ENCODE measurements at places on chromosomes 1 and 21. TPM values are rescaled to one million over a fixed set of nuclear protein-coding genes. Genes with fewer than 3 reads are reported as not detected.

The IGSF3 gene
- 0.50 TPM for total RNA-seq

The TRIM46 gene
- 0.18 TPM for total RNA-seq

The AGT gene
- 8.4 TPM for total RNA-seq

GRCh38 chr1:101588677-101589076, 351.9 kb downstream of the S1PR1 start:
- no peak overlapping the region for H3K27ac ChIP-seq
- H3K27me3 ChIP-seq: no peaks in the 10 kb centered on the region
- no peak for DNase-seq

DNA sequence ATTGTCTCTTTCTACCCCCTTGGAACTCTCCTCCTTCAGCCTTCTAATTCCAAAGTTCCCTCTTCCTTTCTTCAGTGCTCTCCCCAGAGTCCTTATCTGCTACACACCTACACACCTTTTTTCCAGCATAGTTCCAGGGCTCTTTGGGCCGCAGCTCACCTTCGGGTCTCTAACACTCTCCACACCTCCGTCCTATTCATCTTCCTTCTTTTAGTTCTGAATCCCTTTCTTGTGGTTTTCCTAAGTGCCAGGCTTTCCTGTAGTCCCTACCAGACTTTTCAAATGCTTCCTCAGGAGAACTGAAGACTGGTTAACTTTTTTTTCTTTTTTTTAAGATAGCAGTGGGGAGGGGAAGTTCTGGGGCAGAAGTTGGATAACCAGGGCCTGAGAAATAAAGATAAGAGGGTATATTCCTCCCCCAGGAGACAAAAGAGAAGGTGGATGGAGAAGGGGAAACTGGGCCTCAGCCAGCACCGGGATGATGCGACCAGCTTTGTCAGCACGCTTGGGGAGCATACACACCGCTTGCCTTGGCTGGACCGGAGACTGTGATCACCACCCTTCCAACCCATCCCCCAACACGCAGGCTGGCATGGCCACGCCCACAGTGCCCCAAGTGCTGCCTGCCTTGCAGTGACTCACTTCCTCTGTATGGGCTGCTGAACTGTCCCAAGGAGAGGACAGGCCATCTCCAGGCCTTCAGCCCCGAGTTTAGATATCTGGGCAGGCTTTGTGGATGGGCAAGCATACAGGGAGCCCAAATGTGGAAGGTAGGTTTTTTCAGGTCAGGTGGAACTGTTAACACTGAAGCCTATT, 2.5 kb upstream of the CERS2 start:
- no peak for DNase-seq
- no peak overlapping the region for H3K27ac ChIP-seq
- H3K4me3 ChIP-seq: no peak overlapping the region
- H3K4me1 ChIP-seq: peaks cover 17% of the 10 kb centered on the region

GRCh38 chr21:39628385-39628784, 15.6 kb downstream of the B3GALT5 start:
- H3K4me3 ChIP-seq: no peak overlapping the region
- no peaks in the 10 kb centered on the region for H3K27me3 ChIP-seq
- no peaks in the 10 kb centered on the region for H3K4me1 ChIP-seq
- no peaks in the 10 kb centered on the region for H3K36me3 ChIP-seq
- DNase-seq: no peak
- H3K27ac ChIP-seq: no peak overlapping the region

DNA sequence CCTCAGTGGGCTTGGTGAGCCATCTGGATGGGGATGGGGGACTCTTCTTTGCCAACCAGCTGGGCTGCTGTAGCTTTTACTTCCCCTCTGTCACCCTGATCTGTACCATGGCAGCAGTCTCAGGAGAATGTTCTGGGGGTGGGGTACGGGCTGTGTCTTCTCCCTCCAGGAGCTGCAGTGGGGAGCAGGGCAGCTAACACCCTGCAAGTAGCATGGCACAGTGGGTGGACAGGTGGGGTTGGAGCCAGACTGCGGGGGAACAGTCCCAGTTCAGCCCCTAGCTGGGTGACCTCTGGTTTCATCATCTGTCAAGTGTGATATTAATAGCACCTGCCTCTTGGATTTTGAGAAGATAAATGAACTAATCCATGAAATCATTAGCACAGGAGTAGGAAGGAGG, 3.1 kb downstream of the NFASC start:
- peaks cover 36% of the 10 kb centered on the region for H3K4me1 ChIP-seq
- no peaks in the 10 kb centered on the region for H3K27me3 ChIP-seq
- H3K4me3 ChIP-seq: no peak overlapping the region
- no peak for DNase-seq
- H3K36me3 ChIP-seq: no peaks in the 10 kb centered on the region
- H3K27ac ChIP-seq: no peak overlapping the region

DNA sequence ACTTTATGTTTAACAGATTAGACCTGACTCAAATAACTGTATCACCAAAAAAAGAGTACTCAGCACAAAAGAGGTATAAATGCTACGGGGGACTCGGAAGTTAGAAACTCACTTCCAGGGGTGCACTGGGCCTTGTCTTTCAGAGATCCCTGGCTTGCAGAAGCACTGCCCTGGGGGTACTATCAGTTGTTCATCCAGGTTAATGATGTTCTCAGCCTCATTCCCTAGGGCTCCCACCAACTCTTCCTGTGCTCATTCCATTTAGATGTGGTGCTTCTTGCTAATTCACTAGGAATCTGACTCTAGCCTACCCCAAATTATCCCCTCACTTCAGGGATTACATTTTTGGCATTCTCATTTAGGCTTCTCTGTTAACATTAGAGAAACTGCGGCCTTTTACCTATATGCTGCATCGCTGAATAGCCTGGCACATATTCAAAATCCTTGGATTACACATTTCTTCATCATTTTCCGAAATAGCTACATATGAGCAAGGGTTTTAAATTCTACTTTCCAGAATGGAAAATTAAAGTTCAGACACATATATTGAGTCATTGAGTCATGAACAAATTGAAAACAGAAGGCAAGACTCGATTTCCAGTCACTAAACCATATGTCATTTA, 338.5 kb downstream of the KCTD3 start:
- no peaks in the 10 kb centered on the region for H3K36me3 ChIP-seq
- no peak for DNase-seq
- H3K4me1 ChIP-seq: no peaks in the 10 kb centered on the region
- no peaks in the 10 kb centered on the region for H3K27me3 ChIP-seq
- H3K4me3 ChIP-seq: no peak overlapping the region

DNA sequence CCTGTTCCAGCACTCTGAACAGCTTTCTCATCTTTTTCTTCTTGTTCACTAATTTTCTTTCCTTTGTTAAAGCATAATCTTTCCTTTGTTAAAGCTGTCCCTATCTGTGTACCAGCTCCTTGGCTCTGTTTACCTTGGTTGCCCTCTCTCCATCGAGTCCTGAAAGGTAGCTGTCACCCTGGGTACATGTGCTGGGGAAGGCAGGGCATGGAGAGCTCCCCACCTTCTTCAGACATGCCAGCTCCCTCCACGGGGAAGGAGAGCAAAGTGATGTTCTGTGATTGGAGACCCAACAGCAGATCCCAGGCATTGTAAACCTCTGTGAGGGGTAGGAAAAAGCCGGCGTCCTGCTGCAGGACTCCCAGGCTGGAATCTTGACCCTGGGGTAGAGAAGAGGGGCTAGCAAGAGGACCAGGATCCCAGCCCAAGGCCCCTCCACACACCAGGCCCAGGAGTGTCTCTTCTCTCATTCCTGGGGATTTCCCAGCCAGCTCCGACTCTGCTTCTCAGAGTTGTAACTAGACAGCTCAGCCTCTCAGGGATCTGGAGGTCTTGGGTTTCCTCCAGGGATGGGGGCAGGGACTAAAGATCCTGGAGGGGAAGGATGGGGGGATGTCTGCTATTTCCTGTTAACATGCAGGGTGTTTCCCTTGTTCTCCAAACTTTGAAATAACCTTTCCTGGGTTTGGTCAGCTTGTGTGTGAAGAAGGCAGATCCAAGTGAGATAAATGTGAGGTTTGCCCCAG, 34.4 kb downstream of the TMCC2 start:
- H3K4me3 ChIP-seq: no peak overlapping the region
- no peak overlapping the region for H3K27ac ChIP-seq
- no peaks in the 10 kb centered on the region for H3K27me3 ChIP-seq
- no peaks in the 10 kb centered on the region for H3K36me3 ChIP-seq
- peaks cover 4% of the 10 kb centered on the region for H3K4me1 ChIP-seq

Measured in ovary (tissue), 10 donors.